ENCODE measurements at places on chromosomes 2 and 18.

DNA sequence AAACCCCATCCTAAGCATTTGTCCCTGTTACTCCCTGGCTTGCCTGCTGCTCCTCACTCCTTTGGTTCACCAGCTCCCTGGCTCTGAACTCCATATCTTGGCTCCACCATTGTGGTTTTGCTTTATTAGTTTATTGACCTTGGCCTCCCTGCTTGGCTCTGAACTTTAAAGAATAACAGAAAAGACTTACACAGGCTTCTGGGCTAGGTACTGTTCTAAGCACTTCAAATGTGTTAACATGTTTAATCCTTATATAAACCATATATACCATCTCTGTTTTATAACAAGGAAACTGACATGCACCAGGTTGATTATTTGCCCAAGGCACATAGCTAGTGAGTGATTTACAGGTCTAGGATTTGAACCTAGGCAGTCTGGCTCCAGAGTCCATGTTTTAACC, 149.7 kb upstream of the CAPN13 start:
- no peak for DNase-seq

DNA sequence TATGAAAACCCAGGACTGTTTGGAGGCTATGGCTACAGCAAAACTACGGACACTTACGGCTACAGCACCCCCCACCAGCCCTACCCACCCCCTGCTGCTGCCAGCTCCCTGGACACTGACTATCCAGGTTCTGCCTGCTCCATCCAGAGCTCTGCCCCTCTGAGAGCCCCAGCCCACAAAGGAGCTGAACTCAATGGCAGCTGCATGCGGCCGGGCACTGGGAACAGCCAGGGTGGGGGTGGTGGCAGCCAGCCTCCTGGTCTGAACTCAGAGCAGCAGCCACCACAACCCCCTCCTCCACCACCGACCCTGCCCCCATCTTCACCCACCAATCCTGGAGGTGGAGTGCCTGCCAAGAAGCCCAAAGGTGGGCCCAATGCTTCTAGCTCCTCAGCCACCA, 12.1 kb downstream of the HOXD3 start:
- no peak for DNase-seq

- DNase-seq, result no peak
Measured at GRCh38 chr2:215702116-215702902, 266.4 kb upstream of the FN1 start.

- no peak for DNase-seq
Measured at GRCh38 chr2:19888831-19889230, 13.0 kb downstream of the TTC32 start.

- DNase-seq, result no peak
Measured at GRCh38 chr18:55420665-55421307, 167.2 kb downstream of the TCF4 start.

DNA sequence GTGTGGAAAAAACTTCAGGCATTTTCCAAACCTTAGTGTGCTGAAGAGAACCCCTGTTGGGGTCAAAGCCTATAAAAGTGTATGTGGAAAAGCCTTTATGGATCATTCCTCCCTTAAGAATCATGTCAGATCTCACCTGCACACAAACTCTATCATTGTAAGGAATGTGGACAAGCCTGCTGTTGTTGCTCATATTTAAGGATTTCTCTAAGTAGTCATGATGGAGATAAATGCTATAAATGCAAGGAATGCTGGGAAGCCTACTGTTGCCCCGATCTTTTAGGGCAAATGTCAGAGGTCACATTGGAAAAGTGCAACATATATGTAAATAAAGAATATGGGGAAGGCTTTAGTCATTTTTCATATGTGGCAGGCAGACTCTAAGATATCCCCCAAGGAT, 129.5 kb downstream of the ICOS start:
- no peak for DNase-seq

DNA sequence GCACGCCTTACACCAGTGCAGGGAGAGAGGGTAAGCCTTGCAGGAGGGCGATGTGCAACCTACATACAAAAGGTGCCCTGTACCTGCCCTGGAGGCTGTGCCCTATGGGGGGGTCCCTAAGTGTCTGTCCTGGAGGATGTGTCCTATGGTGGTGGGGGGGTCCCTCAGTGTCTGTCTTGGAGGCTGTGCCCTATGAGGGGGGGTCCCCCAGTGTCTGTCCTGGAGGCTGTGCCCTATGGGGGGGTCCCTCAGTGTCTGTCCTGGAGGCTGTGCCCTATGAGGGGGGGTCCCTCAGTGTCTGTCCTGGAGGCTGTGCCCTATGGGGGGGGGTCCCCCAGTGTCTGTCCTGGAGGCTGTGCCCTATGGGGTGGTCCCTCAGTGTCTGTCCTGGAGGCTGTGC, 216.6 kb downstream of the HDAC4 start:
- DNase-seq, result no peak

- no peak for DNase-seq
Measured at GRCh38 chr2:210199186-210199765, 26.0 kb downstream of the ACADL start.

GRCh38 chr2:151544449-151544848, 134.7 kb downstream of the RIF1 start:
- no peak for DNase-seq

GRCh38 chr2:239824046-239824694, 201.0 kb downstream of the NDUFA10 start:
- DNase-seq, result peak; percentile 20

DNA sequence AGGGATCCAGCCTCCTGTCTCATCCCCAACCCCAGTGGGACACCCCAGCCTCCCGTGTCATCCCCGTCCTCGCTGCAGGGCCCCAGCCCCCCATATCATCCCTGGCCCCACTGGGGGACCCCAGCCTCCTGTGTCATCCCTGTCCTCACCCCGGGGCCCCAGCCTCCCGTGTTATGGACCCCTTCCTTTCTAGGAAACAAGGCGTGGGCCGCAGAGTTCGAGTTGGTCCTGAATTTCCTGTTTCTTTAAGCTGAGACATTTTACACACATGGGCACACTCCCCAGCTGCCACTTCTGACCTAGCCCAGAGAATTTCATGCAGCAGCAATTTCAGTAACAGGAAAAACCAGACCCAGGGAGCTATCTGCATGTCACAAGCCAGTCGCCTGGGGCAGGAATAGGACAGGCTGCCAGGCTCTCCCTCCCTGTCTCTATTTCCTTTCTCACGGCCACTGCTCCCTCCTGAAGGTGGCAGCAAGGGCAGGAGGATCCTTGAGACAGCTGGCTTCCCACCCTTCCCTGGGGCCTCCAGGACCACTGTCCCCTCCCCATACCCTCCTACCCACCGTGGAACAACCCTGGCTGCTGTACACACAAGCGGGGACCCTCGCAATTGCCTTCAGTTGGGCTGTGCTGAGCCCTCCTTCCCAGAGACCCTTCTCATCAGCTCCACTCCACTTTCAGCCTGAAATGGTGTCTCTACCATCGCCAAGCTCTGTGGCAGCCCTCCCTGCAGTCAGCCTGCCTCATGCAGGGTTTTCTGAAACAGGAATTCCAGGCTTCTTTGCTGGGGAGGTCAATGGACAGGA, 141.9 kb upstream of the ID2 start:
- no peak for DNase-seq
